Pericardium fibroblast (primary cell): ENCODE measurements at places on chromosomes 2 and 18. TPM values are rescaled to one million over a fixed set of nuclear protein-coding genes. Genes with fewer than 3 reads are reported as not detected.

CGREF1 gene
- 9.0 and 10.2 TPM in 2 replicates for total RNA-seq

CLIP4 gene
- 29.8 and 35.9 TPM in 2 replicates for total RNA-seq

IRS1 gene
- 18.5 and 22.9 TPM in 2 replicates for total RNA-seq

SCYGR4 gene
- not detected in 2 replicates for total RNA-seq

SETBP1 gene
- total RNA-seq: 3.5 and 8.7 TPM in 2 replicates

TOGARAM2 gene
- 0.12 and 0.26 TPM in 2 replicates for total RNA-seq

TGFA gene
- total RNA-seq: not detected in 2 replicates

CHCHD5 gene
- 8.8 and 33.1 TPM in 2 replicates for total RNA-seq
